ENCODE measurements at places on chromosomes 11 and 22.
A peak's percentile ranks its signal among the peaks of the same experiment; 100 is the strongest.

- DNase-seq = no peak
Observed at GRCh38 chr11:130455483-130456127, 7.2 kb downstream of the ADAMTS15 start.

GRCh38 chr11:130872981-130873380 is 43.3 kb downstream of the SNX19 start:
- no peak for DNase-seq

GRCh38 chr22:37431801-37432707 is 4.8 kb upstream of the ELFN2 start:
- DNase-seq = no peak

DNA sequence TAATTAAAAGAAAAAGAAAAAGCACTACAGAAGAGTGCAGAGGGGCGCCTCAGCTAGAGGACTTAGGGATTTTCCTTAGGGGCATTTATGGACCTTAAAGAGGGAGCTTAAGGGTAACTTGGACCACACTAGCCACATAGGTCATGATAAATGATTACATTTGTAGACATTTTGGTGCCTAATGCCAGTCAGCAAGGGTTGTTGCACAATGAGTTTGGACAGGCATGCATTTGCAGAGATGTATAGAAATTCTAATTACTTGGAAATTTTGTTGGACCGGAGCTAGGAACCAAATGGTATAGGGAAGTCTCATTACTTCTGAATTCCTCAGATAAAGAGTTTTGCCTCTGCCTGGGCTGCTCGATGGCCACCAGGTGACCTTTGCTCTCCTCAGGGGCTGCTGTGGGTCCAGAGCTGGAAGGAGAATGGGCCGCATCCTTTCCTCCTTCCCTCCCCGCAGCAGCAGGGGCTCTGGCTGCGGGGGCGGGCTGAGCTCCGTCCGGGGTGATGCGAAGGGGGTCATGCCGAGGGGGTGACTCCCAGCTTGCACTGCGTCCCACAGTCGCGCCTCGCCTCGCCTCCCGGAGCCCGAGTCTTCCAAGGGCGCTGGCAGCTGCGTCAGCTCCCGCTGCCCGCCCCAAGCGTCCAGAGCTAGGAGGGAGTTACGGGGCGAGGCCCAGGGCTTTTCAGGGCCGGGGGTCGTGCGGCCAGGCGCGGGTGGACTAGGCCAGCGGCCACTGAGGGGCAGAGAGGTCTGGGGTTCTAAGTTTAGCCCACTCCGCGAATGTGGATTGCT is 20.3 kb upstream of the MALAT1 start:
- DNase-seq = peak; percentile 25

DNA sequence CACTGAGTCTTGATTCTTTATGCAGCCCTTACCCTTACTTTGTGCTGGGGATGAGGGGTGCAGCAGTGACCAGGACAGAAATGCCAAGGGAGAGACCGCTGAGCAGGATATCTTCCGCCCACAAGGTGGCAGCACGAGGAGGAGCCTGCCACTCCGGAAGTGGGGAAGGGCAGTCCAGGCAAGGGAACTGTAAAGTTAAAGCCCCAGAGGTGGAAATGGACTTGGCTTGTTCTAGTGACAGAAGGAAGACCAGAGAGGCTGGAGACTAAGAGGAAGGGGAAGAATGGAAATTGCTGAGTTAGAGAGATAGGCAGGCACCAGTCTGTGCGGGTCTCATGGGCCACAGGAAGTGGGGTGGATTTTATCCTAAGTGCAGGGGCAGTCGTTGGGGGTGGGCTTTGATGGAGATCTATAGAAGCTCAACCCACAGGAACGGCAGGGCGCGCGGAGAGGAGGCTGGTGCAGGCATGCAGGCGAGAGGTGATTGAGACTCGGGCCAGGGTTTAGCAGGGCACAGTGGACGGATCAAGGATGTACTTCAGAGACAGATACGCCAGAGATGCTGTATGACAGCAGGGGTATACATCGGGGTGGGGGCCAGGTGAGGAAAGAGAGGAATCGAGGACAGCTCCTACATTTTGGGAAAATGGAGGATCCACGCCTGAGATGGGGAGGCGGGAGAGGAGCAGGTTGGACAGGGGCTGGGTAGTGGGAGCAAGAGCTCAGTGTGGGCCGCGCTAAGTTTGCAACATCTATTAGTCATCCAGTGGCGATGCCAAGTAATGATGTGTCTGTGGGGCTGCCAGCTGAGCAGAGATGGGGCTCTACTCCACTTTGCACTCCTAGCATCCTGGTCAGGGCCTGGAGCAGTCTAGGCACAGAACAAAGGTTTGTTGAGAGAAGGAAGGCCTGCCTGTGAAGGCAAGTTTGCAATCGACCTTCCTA is 3.3 kb upstream of the GRK2 start:
- peak; percentile 87 for DNase-seq

DNA sequence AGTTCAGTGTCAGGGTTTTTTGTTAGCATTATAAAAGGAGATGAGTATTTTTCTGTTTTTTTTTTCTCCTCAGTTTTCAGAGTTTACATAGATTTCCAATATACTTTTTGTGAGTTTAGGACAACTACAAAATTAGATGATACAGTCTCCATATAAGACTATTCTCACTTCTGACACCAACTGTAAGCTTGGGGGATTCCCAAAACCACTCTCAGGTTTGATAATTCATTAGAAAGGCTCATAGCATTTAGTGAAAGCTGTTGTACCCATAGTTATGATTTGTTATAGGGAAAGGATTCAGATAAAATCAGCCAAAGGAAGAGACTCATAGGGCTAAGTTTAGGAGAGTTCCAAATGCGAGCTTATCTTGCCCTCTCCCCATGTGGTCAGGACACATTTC is 24.1 kb downstream of the CUL5 start:
- DNase-seq = no peak

DNA sequence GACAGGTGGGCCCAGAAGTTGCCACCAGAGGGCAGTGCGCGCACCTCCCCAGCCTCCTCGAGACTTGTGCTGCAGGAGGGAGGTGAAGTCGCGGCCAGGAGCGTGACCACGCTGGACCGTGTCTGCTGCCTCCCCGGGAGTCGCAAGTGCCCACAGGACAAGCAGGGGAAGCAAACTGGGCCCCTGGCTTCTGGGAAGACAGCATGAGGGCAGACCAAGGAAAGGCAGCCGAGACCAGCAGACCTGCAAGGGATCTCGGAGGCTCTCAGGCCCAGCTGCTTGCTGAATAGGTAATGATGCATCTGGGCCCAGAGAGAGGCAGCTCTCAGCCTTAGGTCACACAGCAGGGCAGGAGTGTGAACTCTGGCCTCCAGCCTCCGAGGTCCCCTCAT is 17.0 kb upstream of the IL2RB start:
- DNase-seq = peak; percentile 77

DNA sequence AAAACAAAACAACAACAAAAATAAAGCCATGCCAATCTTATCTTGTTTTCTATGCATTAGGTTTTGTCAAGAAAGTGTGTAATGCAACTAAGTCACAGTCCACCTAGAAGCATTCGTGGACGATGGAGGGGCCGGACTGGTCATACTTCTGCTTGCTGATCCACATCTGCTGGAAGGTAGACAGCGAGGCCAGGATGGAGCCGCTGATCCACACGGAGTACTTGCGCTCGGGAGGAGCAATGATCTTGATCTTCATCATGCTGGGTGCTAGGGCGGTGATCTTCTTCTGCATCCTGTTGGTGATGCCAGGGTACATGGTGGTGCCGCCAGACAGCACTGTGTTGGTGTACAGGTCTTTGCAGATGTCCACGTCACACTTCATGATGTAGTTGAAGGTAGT is 18.3 kb upstream of the EP300 start:
- no peak for DNase-seq

- no peak for DNase-seq
Observed at GRCh38 chr22:49111085-49111484, 716.6 kb downstream of the BRD1 start.

DNA sequence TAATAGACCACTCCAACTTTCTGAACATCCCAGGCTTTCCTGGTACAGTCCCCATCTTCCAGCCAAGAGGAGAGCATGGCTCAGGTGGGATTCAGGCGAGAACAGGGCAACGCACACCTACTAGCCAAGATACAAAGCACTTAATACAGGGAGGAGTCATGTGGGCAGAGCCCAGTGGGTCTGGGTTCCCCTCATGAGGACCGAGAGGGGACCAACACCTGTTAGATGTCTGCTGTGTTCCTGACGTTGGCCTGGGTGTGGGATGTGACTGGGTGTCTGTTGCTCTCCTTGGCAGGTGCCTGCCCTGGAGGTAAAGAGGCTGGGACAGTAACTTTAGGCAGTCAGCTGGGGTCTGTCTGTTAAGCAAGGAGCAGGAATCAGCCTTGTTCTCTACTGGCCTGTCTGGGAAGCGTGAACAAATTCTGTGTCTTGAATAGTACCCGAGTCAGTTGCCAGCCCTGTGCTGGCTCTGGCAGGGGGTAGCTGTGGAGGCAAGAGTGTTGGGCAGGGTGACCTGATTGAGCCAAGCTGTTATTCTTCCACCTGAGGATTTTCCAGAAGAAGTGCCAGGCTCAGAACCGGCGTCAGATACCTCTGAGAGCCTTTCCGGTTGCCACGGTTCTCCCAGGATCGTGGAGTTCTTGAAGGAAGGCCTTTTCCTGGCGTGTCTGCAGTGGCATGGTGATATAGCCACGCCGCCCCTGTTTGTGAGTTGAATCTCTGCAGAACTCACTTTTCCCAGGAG is 56.3 kb downstream of the BCR start:
- DNase-seq = no peak
